ENCODE measurements at places on chromosomes 6 and 20. TPM values are rescaled to one million over a fixed set of nuclear protein-coding genes. Genes with fewer than 3 reads are reported as not detected.

- no peak for DNase-seq
These were observed 881.8 kb upstream of the CITED2 start for GRCh38 chr6:140256248-140256647.

DNA sequence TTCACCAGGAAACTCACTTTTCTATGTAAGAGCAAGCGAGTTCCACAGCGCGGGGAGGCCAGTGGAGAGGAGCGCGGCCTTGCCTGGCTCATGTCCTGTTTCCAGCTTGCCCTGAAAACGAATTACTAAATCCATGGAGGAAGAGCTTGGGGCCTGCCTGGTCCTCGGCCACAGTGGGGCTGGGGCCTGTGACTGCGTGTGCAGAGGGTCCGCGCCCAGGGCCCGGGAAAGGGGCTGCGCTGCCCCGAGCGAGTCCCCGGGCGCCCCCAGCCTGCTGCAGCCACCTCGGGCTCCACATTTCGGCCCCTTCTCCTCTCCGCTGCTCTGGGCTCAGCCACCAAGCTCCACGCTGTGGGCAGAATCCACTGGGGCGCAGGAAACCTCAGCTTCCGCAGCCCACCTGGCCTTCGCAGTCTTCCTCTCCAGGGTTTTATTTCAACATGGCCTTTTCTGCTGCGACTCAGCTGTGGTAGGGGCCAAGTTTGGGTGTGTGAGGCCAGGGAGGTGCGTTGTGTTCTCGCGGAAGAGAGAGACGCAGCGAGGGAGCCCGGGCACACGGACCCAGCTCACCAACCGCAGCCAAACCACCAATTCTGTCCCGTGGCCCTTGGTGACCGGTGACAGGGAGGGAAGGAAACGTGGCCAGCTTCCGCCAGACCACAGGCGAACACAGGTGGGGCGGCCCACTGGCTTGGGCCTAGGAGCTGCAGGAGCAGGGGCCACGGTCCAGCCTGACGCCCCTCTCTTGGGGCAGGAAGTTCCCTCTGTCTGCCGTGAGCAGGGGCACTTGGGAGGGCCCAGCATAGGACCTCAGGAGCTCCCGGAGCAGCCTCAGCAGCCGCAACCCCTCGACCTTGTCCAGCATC is 211.4 kb downstream of the ERMARD start:
- DNase-seq: peak; percentile 62

GRCh38 chr6:94478133-94479005 is 1059.0 kb upstream of the EPHA7 start:
- DNase-seq: no peak

The ERVFRD-1 gene
- total RNA-seq: not detected

The TSBP1 gene
- not detected for total RNA-seq
